CD4-positive, alpha-beta T cell (primary cell): ENCODE measurements at places on chromosomes 13 and 19.

- DNase-seq, result peak; percentile 23
Measured at GRCh38 chr13:25286308-25286968, 850 bp downstream of the MTMR6 start.

DNA sequence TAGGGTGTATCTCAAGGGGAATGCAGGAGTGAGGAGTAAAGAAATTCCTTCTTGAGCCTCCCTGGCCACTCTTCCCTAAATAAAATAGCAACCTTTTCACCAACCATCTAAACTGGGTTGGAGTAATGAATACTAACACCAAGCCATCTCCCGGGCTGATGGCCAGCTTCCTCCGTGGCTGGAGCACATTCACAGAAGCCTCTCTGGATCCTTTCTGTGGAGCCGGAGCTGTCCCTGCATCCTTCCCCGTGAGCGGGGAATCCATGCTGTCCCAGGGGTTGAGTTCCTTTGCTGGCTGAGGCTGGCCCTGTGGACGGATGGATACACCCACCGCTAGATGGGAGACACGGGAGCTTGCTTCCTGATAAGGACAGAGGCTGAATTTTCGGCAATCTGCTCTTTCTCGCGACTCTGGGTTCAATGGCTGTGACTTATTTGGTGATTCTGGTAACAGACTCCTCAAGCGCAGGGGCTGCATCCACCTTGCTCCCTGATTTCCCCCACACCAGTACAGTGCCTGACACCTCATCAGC lies 370.3 kb downstream of the ZNF536 start:
- DNase-seq, result no peak

DNA sequence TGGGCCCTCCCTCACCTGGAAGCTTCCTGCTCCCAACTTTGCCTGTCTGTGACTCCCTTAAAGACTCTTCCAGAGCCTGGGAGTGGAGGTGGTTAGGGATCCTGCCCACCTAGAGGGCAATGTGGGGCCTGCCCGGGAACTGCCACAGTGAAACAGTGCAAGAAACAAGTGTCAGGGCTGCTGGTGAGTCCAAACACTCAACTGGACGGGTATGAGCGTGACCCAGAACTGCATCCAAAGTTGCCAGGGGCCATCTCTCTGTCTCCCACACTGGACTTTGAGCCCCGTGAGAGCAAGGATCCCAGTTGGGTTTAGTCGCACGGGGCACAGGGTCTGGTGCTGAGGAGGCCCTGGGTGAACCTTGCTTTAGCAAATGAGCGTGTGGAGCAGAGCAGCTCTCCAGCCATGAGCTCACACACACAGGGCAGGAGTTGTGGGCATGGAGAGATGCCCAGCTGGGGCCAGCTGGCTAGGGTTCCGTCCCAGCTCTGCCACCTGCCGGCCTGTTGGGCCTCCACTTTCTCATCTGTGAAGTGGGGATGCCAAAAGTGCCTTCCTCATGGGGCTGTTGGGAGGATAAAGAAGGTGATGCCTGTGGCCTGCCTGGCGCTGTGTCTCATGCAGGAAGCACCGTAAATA lies 2.8 kb upstream of the NUMBL start:
- no peak for DNase-seq

- DNase-seq, result no peak
Measured at GRCh38 chr19:12126707-12127106, 13.4 kb downstream of the ZNF20 start.

DNA sequence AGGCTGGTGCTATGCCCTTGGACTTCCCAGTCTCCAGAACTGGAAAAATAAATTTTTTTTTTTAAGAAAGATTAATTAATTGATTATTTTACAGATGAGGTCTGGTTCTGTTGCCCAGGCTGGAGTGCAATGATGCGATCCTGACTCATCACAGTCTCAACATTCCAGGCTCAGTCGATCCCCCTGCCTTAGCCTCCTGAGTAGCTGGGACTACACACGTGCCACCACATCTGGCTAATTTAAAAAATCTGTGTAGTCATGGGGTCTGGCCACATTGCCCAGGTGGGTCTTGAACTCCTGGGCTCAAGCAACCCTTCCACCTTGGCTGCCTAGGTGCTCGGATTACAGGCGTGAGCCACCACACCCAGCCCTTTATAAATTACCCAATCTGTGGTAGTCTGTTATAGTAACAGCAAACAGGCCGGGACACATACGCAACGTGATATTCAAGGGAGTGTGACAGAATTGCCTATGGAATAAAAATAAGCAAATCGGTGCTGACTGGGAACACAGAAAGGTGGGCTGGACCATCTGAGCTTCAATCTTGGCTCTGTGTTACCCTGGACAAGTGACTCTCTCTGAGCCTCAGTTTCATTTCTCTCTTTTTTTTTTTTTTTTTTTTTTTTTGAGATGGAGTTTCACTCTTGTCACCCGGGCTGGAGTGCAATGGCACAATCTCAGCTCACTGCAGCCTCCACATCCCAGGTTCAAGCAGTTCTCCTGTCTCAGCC lies 42.8 kb downstream of the PIN1 start:
- DNase-seq, result no peak

- DNase-seq, result no peak
Measured at GRCh38 chr13:38755793-38756192, 68.9 kb downstream of the FREM2 start.

DNA sequence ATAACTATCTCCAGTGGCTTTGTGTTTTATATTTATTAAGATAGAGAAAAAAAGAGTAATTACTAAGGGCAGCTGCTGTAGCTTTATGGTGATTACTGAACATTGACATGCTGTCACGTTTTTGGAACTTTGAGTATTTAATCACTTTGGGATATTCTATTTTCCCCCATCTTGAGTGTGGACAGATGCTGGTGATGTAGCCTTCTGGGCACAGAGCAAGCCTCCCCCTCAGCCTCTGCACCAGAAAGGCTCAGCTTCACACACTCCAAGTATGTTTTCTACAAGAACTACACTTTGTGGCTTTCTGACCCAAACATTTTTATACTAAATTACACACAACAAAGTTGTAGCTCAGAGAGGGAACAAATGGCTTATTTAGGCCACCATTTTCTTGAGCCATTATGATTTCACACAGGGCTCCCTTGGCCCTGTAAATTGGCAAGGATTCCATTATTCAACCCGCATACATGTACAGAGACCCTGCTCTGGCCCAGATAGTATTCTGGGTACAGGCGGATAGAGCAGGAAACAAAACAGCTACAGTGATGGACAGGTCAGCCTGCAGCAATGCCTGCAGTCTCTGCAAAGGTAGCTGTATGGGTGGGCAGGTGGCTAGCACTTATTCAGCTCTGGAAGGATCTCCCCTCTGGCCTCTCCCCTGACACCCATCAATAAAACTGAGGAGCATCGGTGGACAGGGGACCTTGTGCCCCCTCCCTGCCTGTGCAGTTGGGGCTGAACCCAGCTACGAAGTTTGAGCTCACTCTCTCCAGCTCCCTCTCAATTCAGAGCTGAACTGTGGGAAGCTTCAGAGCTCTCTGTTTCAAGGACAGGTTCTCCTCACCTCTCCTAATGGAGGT lies 1.3 kb downstream of the ALOX5AP start:
- DNase-seq, result no peak

- DNase-seq, result no peak
Measured at GRCh38 chr13:35797244-35797643, 320.8 kb upstream of the MAB21L1 start.

- DNase-seq, result no peak
Measured at GRCh38 chr19:19613506-19613905, 5.0 kb downstream of the PBX4 start.

DNA sequence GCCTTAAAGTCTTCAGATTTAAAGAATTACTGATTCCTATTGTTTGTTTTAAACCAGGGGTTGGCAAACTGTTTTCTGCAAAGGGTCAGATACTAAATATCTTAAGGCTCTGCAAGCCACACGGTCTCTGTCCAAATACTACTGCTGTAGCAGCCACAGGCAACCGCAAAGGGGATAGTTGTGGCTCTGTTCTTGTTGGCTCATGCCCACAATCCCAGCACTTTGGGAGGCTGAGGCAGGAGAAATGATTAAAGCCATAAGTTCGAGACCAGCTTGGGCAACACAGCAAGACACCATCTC lies 22.4 kb downstream of the RANBP3 start:
- DNase-seq, result no peak

- DNase-seq, result no peak
Measured at GRCh38 chr19:2815191-2815614, 4.5 kb upstream of the ZNF554 start.

GRCh38 chr19:18475762-18476331 lies 37.9 kb upstream of the ISYNA1 start:
- DNase-seq, result no peak

GRCh38 chr13:106099765-106100164 lies 435.7 kb downstream of the EFNB2 start:
- DNase-seq, result no peak

DNA sequence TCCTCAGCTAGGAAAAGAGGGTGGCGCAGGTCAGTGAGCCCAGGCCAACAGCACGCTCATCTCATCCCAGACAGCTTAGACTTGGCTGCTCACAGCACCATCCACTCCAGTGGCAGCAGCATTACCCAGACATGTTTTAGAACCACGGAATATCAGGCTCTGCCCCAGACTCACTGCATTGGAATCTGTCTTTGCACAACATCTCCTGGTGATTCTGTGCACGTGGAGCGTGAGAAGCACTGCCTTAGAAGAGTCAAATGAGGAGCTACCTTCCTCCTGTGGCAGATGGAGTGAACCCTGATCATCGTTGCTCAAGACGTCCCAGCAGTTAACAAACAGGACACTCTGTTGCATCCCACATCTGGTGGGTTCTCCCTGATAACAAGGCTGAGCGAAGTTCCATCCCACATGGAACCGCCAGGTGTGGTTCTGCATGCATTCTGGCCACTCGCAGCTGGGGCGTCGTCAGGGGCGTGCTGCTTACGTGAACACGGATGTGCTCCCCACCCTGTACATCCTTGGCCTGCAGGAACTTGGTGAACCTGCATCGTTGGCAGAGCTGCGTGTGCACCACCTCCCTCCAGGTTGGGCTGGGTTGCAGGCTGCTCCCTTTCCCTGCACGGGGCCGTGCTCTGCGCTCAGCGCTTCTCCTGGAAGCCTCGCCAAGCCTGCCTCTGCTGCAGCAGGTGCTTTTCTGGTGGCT lies 25.2 kb upstream of the ATP11A start:
- no peak for DNase-seq

DNA sequence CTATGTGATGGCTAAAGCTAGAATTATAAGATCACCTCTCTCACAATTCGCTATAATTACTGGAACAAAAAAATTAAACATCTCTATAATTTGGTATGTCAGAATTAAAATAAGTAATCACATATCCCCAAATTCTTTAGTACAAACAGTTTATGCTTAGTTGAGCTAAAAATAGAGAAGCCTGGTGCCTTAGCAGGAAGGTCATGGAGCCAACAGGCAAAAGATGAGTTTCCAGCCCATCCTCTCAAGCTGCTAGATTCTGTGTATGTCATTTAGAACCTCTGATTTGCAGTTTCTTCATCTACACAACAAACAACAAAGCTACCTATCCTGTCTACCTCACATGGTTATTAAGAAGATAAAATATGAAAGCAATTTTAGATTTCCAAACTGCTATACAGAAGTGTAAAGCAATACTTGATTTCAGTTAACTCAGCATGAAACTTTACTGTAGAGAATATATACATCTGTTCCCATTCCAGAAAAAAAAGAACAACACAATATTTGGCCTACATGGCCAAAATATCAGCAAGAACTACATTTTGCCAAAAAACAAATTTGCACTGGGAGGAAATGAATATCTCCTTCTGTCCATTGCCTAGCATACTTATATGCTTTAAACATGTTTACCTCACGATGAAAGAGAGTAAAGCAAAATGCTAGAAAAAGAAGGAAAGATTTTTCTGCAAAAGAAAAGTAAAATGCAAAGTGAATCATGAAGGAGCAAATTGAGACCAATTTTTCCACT lies 294.0 kb upstream of the MIR17HG start:
- DNase-seq, result no peak

DNA sequence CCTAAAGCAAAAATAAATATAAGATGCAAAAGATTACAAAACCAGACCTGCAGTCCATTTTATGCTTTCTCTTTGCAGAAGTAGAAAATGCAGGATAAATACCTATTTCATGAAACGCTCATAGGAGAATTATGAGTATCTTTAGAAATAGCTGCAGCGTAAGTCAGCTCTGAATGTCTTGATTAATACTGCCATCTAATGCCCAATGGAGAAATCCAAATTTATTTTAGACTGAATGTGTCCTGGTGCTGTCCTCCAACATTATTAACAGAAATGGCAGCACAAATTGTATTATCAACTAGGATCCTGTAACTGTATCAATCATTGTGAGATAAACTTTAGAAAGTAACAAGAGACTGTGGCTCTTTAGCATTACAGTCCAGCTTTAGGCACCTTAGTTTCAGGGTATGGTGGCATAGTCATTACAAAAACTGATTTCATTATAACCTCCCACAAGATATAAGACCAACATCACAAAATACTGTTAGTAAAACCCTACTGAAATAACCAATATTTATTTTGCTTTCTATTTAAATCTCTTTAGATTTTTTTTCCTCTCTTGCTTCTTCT lies 162.1 kb upstream of the MIR17HG start:
- no peak for DNase-seq

GRCh38 chr19:35222373-35223015 lies 6.0 kb downstream of the FAM187B start:
- no peak for DNase-seq

GRCh38 chr13:21045100-21045499 lies 16.3 kb downstream of the LATS2 start:
- DNase-seq, result no peak

GRCh38 chr13:28610996-28611395 lies 47.9 kb upstream of the POMP start:
- no peak for DNase-seq

- DNase-seq, result no peak
Measured at GRCh38 chr19:36058481-36059179, 3.9 kb downstream of the WDR62 start.

GRCh38 chr13:39463611-39464010 lies 139.4 kb downstream of the LHFPL6 start:
- DNase-seq, result no peak

GRCh38 chr19:3125900-3126524 lies 9.8 kb upstream of the GNA15 start:
- peak; percentile 82 for DNase-seq

DNA sequence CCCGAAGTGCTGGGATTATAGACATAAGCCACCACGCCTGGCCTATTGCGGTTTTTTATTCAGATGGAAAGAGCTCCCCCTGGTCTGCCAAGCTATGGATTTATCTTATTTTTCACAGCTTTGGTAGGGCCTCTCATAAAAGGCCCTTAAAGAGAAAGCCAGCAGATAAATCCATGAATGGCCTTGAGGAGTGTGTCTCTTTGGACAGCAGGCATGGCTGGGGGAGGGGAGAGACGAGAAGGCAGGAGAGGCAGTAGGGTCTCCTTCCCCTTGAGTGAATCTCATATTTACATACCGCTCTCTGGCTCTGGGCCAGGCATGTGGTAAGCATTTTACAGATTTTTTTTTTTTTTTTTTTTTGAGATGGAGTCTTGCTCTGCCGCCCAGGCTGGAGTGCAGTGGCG lies 25.2 kb downstream of the MARK4 start:
- DNase-seq, result no peak

DNA sequence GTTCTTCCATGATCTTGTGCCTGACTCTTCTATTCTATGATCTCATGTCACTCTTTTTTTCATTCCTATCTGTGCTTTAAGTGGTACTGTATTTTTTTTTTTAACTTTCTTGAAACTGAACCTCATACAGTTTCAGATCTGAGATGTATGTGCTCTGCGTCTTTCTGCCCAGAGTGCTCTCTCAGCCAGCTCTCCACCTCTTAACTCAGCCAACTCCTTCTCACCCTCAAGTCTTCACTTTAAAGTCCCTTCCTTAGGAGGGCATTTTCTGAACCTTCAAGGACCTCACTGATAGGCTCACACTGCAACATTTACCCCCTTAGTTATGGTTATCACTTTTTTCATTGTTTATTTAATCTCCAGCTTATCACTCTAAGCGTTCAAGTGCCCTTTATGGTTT lies 158.7 kb downstream of the IRS2 start:
- DNase-seq, result no peak

- DNase-seq, result no peak
Measured at GRCh38 chr13:110662777-110663443, 43.0 kb downstream of the CARS2 start.
